ENCODE measurements at places on chromosomes 7 and 10. TPM values are rescaled to one million over a fixed set of nuclear protein-coding genes. Genes with fewer than 3 reads are reported as not detected.

- DNase-seq, result no peak
Observed at GRCh38 chr10:76352300-76352699, 920.9 kb downstream of the LRMDA start.

The DMBT1 gene
- 0.26 TPM for total RNA-seq

- no peak for DNase-seq
Observed at GRCh38 chr7:20892776-20893175, 106.1 kb upstream of the SP8 start.

GRCh38 chr7:42700406-42701327 lies 211.2 kb downstream of the C7orf25 start:
- no peak for DNase-seq

- no peak for DNase-seq
Observed at GRCh38 chr10:52623761-52624160, 148.8 kb downstream of the MBL2 start.

DNA sequence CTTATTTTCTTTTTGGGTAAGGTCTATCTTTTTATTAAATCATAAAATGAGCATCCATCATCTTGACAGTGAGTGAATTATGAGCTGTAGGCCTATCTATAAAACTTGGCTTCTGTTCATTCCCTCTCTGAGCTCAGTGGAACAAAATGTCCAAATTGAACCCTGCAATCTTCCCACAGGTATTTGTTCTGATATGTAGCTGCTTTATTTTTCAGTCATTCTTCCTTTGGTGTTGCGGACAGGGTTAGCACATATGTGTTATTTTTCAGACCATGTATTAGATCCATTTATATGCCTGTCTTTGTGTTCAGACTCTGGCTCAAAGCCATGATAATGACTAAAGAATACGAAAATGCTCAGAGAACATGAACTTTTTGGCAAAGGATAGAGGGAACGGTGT lies 201.6 kb upstream of the KIAA1217 start:
- no peak for DNase-seq

The MAP3K8 gene
- 27.0 TPM for total RNA-seq

- no peak for DNase-seq
Observed at GRCh38 chr10:77664008-77664407, 26.4 kb upstream of the KCNMA1 start.

GRCh38 chr10:118605694-118606093 lies 10.2 kb upstream of the PRLHR start:
- no peak for DNase-seq

DNA sequence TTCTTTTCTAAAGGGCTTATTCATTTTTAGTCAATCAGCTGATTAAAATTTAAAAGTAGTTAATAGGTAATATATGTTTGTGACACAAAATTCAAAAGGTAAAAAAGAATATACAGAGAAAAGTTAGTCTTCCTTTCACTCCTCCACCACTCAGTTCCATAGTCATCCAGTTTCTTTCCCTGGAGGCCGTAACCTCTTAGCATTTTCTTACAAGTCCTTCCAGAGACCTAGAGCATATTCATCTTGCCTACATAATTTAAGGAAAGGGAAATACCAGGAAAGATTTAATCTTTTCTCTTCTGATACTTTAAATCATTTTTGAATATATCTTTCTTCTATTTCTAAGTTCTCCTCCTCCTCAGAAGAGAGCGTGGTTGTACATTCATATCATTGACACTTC lies 10.1 kb downstream of the GBF1 start:
- DNase-seq, result no peak

GRCh38 chr7:41162612-41163011 lies 540.3 kb downstream of the INHBA start:
- DNase-seq, result no peak

All from lower leg skin (tissue), 4 donors.